ACHN (cell line): ENCODE measurements at places on chromosomes 3 and 15.

GRCh38 chr3:151227266-151227806 lies 24.3 kb upstream of the GPR171 start:
- DNase-seq, result no peak

DNA sequence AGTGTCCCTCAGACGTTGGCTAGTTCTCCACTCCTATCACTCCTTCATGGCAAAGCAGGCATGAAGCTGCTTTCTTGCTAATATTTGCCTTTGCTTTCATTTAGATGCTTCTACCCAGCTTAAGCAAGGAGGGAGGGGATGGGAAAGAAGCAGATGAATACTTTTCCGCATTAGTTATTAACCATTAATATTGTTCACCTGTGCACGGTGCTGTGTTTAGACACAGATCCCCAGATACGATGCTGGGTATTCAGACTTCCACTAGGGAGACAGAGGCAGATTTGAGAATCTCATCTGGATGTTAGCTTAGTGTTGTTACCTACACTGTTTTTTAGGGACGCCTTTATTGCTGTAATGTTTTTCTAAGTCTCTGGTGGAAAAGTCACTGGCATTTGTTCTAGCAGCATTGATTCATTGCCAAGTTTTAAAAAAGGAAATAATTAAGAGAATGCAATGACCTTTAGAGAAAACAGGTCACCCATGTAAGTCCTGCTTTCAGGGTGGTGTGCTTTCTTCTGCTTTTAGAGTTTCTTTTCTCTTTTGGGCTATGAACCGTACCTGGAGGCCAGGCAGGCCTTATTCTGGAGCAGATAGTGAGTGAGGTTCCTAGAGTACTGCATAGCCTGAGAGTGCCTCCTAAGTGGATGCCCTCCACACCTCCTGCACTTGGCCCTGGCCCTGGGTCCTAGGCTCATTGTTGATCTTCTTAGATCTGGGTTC lies 55.5 kb downstream of the MYZAP start:
- DNase-seq, result no peak

- DNase-seq, result no peak
Observed at GRCh38 chr3:118548434-118548833, 486.2 kb downstream of the IGSF11 start.

DNA sequence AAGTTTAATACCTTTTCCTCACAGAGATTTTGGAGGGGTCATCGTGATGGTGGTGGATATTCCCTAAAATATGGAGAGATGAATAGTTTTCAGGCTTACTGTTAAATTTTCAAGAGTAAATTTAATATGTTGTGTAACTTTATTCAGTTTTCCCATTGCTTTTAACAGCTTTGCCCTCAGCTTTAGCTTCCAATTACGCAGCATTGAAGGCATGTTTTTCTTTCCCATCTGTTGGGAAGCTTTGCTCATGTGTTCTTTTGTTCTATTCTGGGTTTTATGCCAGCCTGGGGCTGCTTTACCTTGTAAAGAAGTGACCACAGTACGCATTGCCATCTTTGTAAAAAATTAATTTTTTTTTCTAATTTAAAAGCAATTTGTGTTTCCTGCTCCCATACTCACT lies 151.5 kb downstream of the B3GALNT1 start:
- DNase-seq, result no peak

GRCh38 chr3:78832785-78833204 lies 935.0 kb downstream of the ROBO1 start:
- DNase-seq, result no peak
